ENCODE measurements at places on chromosomes 7 and 10.

- DNase-seq = no peak
Measured at GRCh38 chr10:101032637-101033224, 1.7 kb downstream of the SFXN3 start.

DNA sequence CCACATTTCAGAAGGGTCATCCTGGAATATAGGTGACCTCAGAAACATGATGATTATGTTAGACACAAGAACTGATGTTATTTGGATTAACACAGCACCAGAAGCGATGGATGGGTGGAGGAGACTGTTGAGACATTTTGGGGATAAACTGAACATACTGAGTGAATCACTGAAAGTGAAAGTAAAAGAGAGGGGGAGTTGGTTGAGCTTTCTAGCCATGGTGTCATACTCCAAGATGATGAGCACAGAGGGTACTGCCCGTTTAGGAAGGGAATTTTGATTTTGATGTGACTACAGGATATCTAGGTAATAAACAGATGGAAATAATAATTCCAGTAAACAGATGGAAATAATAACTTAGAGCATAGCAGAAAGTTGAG, 248.0 kb upstream of the NPY start:
- DNase-seq = no peak

DNA sequence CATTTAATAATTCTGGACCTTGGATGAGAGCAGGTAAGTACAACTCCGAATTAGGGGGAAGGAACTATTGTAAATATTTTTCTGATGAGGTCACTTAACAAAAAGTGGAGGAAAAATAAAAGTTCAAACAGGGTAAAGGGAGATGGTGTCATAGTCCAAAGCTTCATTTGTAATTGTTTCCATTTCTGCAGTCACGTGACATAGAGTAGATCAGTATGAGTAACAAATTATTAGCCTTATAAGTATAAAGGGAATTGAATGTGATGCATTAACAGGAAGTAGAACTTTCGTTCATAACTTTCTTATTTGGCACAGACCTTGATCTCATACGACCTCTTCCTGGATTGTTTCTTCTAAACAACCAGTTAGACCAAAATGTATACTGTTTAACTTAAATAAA, 347.2 kb upstream of the TPK1 start:
- DNase-seq = no peak

- DNase-seq = no peak
Measured at GRCh38 chr10:126421756-126422256, 33.5 kb upstream of the ADAM12 start.

DNA sequence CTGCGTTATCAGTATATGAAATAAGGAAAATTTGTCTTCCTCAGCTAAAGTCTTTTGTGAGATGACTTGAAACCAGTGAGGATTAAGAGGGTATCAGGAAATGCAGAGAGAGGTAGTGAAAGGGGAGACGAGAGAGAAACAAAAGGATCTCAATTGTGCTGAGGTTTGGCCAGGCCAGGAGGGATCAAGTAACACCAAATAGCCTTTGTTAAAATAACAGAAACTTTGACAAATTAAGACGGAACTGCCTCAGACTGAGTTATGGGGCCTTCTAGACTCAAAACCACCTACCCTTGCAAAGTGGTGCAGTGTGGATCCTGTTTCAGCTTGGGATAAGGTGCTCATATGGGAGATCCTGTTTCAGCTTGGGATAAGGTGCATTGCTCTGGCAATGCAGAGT, 263.1 kb downstream of the CREB5 start:
- DNase-seq = no peak

GRCh38 chr7:11104578-11104977, 130.9 kb downstream of the PHF14 start:
- DNase-seq = no peak

GRCh38 chr7:126487728-126488442, 764.9 kb downstream of the GRM8 start:
- DNase-seq = no peak

DNA sequence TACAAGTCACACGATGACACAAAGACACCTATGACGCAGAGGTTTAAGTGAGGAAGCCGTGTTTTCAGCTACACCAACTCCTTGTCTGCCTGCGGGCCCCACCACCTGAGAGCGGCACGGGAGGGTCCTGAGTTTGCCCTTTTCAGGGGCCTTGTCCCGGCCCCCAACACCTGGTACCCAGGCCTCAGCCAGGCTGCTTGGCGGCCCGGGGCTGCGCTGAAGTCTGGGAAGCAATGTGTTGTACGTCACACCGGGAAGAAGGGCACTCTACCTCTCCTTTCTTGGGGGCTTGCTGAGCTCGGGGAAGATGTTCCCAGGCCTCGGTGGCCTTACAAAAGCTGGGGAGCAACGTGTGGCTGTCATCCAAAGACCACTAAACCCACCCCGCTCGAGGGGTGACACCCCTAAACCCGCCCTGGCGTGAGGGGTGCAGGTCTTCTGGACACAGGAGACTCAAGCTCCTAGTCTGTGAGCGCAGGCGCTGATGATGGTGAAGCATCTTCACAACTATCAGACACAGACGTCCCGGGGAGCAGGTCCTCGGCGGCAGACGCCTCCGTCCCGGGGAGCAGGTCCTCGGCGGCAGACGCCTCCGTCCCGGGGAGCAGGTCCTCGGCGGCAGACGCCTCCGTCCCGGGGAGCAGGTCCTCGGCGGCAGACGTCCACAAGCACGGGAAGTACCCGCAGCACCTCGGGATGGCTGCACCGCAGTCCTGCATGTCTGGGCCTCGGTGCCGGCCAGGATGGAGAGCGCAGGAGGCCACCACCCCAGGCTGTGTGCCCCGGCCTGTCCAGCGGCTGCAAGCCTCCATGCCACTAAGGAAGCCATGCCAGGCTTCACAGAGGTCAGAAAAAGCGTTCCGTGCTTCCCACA, 15.4 kb downstream of the CFAP46 start:
- no peak for DNase-seq

GRCh38 chr7:49791088-49791741, 17.8 kb downstream of the VWC2 start:
- DNase-seq = no peak

DNA sequence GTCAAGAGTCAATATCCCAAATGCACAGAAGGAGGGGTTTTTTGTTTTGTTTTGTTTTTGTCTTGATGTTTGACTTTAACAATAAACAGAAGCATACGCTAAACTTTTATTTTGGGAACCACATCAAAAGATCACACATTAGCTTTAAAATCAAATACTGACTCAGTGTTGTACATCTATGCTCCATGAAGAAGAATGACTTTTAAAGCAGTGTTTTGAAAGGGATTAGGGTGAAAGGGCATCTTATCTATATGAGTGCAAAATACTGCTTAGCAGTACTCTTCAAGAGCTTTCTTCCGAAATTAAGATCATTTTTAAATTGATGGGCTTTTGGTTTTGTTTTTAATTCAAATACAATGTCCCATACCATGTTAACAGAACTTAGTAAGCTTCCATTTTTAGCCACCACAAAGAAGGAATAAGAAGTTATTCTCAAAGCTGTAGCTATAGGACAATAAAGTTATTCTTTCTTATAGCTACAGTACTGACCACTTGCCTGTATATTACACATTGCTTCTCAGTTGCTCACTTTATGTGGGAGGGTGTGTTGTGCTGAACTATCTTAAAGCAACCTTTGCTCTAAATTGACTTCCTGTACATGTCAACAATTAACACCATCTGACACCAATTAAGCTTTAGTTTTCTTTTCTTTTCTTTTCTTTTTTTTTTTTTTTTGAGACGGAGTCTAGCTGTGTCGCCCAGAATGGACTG, 144.3 kb upstream of the KAT6B start:
- DNase-seq = no peak

DNA sequence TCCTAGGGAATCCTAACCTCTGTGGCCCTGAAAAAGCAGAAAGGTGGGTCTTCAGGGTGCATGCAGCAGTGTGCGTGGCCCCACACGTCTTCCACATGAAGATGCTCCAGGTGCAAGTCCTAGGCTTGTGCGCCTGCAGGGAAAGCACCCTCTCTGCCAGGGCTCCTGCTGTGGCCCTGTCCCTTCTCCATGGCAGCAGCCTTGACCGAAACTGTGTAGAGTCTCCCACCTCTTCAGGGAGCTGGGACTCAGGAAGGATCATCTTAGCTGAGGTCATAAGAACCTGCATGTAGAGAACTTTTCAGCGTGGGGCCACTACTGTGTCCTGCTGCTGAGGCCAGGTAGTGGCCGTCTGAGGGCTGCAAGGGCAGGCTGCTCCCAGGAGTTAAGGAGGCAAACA, 6.3 kb upstream of the CSGALNACT2 start:
- no peak for DNase-seq

GRCh38 chr7:22730921-22731654, 4.1 kb downstream of the IL6 start:
- DNase-seq = no peak

DNA sequence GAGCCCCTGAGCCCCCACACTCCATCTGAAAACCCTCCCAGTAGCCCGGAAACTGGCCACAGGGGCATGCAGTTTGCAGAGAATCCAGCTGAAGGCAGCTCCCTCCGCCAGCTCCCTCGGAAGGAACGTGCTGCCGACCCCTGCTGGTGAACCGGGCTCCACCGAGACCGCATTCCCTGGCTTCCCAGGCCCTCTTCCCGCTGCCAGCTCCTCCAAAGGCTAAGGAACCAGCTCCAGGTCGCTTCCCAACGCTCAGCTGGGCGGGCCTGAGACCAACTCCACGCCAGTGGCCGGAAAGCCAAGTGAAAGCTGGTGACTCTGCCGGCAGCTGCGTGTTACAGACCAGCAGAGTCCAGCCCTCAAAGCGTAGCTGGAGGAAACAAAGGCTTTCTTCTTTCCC, 35.8 kb downstream of the GPER1 start:
- DNase-seq = no peak

GRCh38 chr10:93413252-93413689, 68.9 kb downstream of the MYOF start:
- no peak for DNase-seq

DNA sequence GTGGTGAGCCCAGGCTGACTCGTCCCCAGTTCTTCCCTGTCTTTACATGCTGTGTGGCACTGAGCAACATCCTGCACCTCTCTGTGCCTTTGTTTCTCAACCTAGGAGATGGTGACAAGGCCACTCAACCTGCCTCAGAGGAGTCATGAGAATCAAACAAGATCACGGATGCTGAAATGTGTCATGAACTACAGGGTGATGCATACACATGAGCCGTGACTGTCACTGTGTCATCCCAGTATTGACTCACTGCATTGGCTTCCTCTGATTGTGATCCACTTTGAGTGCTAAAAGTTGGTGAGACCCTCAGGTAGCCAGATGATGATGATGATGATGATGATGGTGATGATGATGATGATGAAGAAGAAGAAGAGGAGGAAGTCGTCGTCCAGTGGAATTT, 11.5 kb downstream of the C10orf71 start:
- no peak for DNase-seq

- DNase-seq = no peak
Measured at GRCh38 chr10:102701272-102701671, 12.9 kb downstream of the ARL3 start.

- DNase-seq = peak; percentile 92
Measured at GRCh38 chr10:72319416-72320254, 35.1 kb downstream of the DNAJB12 start.

- no peak for DNase-seq
Measured at GRCh38 chr10:23391821-23392220, 47.1 kb upstream of the OTUD1 start.

DNA sequence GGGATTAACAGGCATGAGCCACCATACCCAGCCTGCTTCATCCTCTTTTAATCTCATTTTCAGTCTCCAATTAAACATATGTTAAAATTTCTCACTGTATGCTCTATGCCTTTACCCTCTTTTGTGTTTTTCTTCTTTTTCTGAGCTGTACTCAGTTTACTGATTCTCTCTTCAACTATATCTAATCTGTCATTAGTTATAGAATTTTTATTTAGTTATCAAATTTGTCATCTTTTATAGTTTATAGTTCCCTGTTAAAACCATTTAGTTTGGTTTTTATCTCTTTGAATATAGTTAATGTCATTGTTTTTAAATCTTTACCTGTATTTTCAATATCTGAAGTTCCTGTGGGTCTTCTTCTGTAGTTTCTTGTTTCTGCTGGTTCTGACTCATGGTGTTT, 93.3 kb downstream of the KAT6B start:
- DNase-seq = no peak

DNA sequence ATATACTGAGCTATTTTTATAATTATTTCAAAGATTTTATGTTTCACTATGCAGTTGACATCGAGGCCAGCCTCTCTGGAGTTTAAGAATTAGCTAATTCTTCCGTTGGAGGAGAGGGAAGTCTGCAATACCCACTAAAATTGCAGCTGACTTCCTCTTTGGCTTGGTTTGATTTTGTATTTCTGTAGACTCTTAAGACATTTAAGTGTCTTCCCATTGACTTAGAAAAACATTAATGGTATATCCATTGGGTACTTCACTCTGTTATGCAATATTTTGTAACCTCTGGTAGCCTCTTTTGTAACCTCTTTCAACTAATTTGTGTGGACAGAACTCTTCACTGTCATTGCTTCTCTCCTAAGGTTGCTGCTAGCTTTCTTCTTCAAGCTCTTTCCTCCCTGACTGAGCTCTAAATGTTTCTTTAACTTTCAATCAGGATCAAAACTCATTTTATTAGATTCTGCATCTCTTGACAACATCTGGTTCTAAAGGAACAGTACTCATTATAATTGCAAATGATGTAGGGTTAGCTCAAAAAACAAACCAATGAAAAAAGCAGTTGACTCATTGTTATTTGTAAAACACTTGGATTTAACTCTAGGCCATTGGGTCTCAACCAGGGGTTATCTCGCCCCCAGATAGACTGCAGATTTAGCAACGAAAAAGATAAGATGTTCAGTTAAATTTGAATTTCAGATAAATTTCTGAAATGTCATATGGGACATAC, 1.7 kb upstream of the ANKRD22 start:
- DNase-seq = no peak

GRCh38 chr10:74968667-74969061, 142.3 kb downstream of the KAT6B start:
- DNase-seq = no peak

GRCh38 chr10:122234416-122234815, 36.7 kb upstream of the BTBD16 start:
- DNase-seq = no peak

Measured in B cell (primary cell).